ENCODE measurements at places on chromosomes 6 and 20.

DNA sequence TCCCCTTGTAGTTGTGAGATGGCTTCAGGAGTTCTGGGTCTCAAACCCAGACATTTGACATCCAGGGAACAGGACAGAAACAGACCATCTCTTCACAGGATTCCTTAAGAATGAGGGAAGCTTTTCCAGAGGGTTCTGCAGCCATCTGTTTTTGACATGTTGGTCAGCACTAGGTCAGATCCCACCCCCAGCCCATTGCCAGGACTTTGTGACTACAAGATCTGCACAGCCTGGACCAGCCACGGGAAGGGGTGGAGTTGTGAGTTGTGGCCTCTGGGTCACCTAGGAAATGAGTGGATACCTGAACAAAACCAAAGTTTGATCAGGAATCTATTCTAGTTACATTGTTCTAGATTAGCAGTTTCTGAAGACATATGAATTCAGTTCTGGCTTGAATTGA is 39.2 kb upstream of the SSTR4 start:
- DNase-seq, result no peak

DNA sequence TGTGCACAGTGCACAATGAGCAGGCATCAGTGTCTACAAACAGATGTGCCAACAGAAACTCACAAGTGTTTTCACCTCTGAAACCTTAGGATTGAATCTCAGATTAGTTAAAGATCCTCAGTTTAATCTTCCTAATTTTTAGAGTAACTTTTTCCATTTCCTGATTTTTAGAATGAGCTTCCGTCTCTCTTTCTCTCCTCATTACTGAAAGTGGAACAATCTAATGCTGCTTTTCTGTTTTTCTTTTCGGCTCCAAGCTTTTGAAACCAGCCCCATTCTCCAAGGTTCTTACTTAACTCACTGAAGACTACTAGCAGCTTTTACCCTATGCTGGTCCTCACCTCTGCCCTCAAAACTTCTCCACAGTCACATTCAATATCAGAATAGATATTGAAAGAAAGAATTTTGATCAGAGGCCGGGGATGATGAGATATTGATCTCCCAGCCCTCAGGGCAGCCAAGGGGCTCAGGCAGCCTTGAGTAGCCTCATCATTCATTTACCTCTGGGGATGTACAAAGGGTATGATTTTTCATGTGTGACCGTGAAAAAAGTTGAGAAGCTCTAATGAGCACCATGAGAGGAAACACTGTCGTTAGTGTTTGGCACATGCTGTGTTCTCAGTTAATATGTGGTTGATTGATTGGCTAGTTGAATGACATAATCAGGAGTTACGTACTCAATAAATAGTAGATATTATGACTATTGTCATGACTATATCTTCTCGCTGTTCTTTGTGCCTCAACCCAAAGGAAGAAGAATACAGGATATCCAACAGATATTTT is 11.9 kb upstream of the STK38 start:
- DNase-seq, result no peak

DNA sequence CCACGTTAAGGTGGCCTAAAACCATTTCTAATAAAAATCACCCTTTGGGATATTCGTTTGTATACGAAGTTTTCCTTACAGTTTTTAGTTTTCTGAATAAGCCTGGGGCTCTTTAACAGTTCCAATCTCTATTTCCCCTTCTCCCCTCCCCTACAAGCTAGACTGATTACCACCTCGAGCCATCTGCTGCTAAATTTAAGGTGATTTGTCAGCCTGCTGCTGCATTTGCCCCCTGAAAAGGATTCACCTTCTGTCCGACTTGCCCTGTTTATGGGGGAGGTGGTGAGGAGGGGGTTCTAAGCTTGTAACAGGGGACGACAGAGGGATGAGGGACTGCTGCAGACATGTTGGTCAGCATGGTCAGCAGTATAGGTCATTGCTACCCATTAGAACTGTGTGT is 146.3 kb downstream of the JARID2 start:
- DNase-seq, result no peak

- DNase-seq, result no peak
Observed at GRCh38 chr6:20028143-20028542, 184.1 kb downstream of the MBOAT1 start.

GRCh38 chr20:48817367-48818030 is 10.3 kb downstream of the PREX1 start:
- no peak for DNase-seq

DNA sequence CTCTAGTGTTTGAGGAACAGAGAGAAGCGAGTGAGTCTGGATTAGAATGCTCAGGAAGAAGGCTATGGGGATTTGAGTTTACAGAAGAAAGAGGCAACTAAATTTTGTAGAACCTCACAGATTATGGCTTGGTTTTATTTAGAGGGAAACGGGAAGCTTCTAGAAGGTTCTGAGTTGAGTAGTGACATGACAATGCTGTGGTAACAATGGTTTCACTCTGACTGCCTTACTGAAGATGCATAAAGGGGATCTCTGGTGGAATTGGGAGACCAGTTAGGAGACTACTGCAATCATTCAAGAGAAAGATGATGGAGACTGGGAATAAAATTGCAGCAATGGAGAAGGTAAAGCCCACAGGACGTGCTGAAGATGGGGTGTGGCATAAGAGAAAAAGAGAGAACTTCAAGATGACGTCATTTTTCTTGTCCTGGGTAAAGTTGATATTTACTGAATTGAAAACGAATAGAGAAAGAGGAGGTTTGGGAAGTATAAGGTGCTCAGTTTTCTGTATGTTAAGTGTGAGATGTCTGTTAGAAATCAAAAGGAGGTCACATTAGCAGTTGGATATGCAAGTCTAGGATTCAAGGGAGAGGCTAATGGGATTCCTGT is 710.1 kb upstream of the NRSN1 start:
- no peak for DNase-seq
